ENCODE measurements at places on chromosomes 4 and X.
A peak's percentile ranks its signal among the peaks of the same experiment; 100 is the strongest.

DNA sequence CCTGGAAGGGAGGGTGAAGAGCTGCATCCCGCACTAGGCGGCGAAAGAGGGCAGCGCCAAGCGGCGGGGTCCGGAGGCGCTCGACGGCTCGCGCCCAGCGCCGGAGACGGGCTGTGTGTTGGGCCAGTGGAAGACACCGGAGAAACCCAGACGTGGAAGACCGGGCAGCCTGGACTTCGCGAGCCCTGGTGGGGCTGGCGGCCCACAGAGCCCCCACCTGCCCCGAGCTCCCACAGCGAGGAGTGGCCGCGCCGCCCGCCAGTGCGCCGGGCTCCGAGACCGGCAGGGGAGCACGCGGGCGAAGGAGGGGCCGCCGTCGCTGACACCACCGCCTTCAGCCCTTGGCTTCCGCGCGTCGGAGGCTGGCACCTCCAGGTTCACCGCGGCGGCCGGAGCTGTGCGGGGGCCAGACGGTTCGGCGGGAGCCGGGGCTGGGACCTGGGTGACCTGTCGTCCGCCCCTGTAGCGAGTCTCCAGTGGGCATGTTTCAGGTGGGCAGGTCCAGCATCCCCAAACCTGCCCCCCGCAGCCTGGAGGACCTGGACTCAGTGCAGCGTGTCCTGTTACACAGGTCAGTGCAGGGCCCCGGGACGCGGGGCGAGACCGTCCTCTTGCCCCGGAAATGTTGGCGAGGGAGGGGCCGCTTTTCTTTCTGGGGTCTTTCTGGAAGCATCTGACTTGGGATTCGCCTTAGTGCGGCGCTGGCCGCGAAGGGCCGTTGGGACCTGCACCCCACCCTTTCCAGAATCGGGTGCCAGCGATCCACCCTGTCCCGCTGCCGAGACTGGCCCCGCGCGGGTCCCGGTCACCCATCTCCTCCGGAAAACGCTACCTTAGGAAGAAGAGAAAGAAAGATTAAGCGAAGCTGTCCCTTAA, 9.6 kb upstream of the INTU start:
- no peak for DNase-seq

DNA sequence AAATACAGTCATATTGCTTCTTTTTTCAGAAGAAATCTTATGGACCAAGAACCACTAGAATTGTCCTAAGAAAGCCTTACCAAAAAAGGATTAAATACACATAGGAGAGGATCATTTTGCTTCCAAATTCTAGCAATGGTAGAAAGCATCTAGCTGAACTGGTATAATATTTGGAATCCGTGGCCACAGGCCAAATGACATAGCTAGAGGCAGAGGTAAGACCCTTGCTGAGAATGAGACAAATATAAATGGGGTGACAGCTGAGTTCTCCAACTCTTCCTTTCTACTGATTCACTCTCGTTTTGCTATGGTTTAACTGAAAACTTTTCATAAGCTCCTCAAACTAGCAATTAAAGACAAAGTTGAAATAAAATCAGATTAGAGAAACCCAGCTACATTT, 150.0 kb downstream of the TTC29 start:
- DNase-seq = no peak

DNA sequence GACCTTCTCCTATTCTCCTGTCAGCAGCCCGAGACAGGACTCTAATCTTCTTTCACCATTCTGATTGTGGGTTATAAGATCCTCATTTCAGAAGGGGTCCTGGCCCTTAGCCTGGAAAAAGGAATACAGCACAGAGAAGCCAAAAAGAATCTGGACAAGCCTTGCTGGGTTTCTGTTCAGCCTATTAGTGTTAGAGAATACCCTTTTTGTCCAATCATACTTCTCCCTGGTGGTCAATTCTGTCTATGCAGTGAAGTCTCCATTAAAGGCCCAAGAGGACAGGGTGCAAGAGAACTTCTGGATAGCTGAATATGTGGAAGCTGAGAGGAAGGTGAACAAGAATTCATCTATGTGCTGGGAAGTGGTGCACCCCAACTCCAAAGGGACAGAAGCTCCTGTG, 105.7 kb upstream of the AGA start:
- DNase-seq = no peak

- DNase-seq = peak; percentile 12
Observed at GRCh38 chr4:7390906-7391636, 43.7 kb downstream of the PSAPL1 start.

GRCh38 chr4:60617731-60618130, 582.4 kb upstream of the ADGRL3 start:
- DNase-seq = no peak

GRCh38 chr4:186095406-186095805, 9.1 kb upstream of the FAM149A start:
- no peak for DNase-seq

DNA sequence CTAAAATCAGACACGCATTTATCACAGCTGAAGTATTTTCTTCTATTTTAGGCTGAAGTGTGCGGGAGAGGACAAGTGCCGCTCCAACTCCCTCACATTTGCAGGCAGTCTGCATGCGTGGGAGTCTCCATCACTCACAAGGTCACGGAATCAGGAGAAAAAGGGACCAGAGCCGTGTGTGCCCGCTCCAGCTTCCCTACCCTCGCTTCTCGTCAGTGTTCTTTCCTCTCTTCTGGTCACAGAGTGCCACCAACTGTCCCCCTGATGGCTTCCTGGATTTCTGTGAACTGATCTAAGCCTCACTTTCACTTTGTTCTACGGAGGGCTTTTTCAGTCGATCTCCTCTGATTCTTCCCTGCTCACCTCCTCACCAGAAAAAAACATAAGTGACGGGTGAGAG, 407.4 kb upstream of the AADAT start:
- DNase-seq = no peak

DNA sequence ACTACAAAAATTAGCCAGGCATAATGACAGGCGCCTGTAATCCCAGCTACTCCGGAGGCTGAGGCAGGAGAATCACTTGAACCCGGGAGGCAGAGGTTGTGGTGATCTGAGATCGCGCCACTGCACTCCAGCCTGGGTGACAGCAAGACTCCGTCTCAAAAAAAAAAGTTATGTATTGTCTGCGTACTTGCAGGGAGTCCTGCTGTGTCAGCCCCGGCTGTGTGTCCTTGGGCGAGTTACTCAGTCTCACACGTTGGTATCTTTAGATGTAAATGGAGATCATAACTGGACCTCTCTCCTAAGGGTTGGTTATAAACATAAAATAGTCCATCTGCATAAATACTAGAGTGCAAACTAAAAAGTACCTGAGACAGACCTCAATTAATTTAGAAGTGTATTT, 22.7 kb upstream of the TBC1D14 start:
- no peak for DNase-seq

- DNase-seq = no peak
Observed at GRCh38 chr4:1401409-1402020, 4.7 kb downstream of the NKX1-1 start.

GRCh38 chr4:180164799-180165198, 2078.4 kb upstream of the TENM3 start:
- DNase-seq = no peak

- no peak for DNase-seq
Observed at GRCh38 chrX:38654302-38654701, 93.0 kb downstream of the TSPAN7 start.

GRCh38 chr4:3730422-3731190, 35.6 kb upstream of the ADRA2C start:
- no peak for DNase-seq

GRCh38 chr4:69147334-69147733, 51.1 kb downstream of the UGT2B7 start:
- no peak for DNase-seq

All from breast epithelium (tissue), 4 donors.